ENCODE measurements at places on chromosomes 6 and 20. TPM values are rescaled to one million over a fixed set of nuclear protein-coding genes. Genes with fewer than 3 reads are reported as not detected.

Gene ARHGAP40
- total RNA-seq: 0.91 TPM

Gene HMGCLL1
- 0.39 TPM for total RNA-seq

Gene BACH2
- total RNA-seq: 0.78 TPM

Gene CCDC167
- 69.9 TPM for total RNA-seq

Gene MOCS1
- 11.2 TPM for total RNA-seq

Gene GNL1
- total RNA-seq: 55.1 TPM

Gene TXLNB
- under 0.01 TPM for total RNA-seq

Gene ERVFRD-1
- not detected for total RNA-seq

Data from epithelial cell of alveolus of lung (primary cell).